ENCODE measurements at places on chromosomes 12 and 14. TPM values are rescaled to one million over a fixed set of nuclear protein-coding genes. Genes with fewer than 3 reads are reported as not detected.

Gene SLC16A7
- total RNA-seq, result 32.8 TPM

Gene OR6C2
- not detected for total RNA-seq

Gene PYGL
- total RNA-seq, result 0.49 TPM

Gene ABCC9
- total RNA-seq, result not detected

Gene FAR2
- total RNA-seq, result not detected

Gene COQ5
- 25.4 TPM for total RNA-seq

Gene KRT79
- not detected for total RNA-seq

Gene KCNC2
- total RNA-seq, result not detected

Gene POP5
- 61.4 TPM for total RNA-seq

Gene ANKS1B
- total RNA-seq, result not detected

Gene ASCL1
- total RNA-seq, result not detected

Gene SDR9C7
- total RNA-seq, result not detected

Gene SYT1
- total RNA-seq, result 1.2 TPM

Gene NR1H4
- not detected for total RNA-seq

Gene A2M
- total RNA-seq, result not detected

Gene RFLNA
- total RNA-seq, result not detected

Gene C12orf50
- total RNA-seq, result 0.10 TPM

Gene MYF6
- total RNA-seq, result not detected

Gene PDZRN4
- not detected for total RNA-seq

Gene SERPINA1
- not detected for total RNA-seq

Gene SOX5
- total RNA-seq, result 17.2 TPM

Gene KIF5A
- 0.56 TPM for total RNA-seq

Data from B cell (primary cell).